Esophagus squamous epithelium (tissue), 5 donors: ENCODE measurements at places on chromosomes 1 and 21.

DNA sequence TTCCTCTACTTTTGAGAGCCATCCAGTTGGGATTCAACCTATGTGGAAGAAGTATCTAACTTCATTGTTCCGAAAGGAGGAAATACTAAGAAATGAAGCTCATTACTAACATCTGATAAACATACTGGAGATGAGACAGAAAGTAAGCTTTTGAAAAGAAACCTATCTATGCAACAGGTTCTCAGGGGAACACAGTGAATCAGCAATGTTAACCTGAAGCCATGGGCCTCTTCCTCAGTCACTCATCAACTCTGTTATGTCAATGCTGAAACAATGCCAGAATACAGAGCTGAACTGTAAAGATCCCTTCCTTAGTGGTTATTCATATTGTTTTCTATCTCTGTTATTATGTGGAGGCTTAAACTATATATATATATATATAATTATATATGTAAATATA lies 55.5 kb upstream of the ESRRG start:
- DNase-seq = no peak

DNA sequence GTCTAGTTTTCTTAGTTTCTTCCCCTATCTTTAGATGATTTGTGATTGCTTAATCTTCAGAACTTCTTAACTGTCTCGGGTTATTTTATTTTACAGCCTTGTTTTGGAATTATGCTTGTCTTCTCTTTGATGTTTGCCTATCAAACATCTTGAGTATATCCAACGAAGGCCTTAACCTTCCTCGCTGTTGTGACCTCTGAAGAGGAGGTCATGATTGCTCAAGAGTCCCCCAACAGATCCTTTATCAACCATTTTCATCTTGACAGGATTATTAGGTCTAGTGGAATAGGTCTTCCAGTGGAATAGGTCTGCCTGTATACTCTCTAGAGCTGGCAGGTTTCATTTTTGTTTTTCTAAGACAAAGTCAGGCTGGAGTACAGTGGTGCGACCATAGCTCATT lies 45.7 kb downstream of the UBE4B start:
- no peak for DNase-seq

DNA sequence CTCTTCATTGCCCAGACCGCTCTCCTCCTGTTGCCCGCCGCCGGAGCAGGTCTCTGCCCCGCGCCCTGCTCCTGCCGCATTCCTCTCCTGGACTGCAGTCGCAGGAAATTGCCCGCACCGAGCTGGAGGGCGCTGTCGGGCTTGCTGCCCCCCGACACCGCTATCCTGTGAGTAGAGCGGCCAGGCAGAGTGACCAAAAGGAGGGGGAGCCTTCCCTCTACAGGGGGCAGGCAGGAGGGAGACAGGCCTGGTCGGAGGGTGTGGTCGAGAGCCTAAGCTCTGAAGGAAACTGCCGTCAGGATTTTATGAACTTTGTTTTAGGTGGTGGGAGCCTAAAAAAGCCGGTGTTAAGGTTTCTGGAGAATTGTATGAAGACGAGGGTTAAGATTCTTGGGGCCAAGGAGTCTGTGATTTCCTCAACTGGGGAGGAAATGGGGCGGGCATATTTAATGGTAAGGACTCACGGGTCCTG lies 517 bp downstream of the LRIG2 start:
- DNase-seq = no peak

- DNase-seq = no peak
Observed at GRCh38 chr1:154584267-154584994, 16.9 kb downstream of the CHRNB2 start.

- no peak for DNase-seq
Observed at GRCh38 chr1:172612478-172612877, 46.4 kb upstream of the FASLG start.

- DNase-seq = no peak
Observed at GRCh38 chr1:55172272-55172671, 42.9 kb downstream of the USP24 start.

DNA sequence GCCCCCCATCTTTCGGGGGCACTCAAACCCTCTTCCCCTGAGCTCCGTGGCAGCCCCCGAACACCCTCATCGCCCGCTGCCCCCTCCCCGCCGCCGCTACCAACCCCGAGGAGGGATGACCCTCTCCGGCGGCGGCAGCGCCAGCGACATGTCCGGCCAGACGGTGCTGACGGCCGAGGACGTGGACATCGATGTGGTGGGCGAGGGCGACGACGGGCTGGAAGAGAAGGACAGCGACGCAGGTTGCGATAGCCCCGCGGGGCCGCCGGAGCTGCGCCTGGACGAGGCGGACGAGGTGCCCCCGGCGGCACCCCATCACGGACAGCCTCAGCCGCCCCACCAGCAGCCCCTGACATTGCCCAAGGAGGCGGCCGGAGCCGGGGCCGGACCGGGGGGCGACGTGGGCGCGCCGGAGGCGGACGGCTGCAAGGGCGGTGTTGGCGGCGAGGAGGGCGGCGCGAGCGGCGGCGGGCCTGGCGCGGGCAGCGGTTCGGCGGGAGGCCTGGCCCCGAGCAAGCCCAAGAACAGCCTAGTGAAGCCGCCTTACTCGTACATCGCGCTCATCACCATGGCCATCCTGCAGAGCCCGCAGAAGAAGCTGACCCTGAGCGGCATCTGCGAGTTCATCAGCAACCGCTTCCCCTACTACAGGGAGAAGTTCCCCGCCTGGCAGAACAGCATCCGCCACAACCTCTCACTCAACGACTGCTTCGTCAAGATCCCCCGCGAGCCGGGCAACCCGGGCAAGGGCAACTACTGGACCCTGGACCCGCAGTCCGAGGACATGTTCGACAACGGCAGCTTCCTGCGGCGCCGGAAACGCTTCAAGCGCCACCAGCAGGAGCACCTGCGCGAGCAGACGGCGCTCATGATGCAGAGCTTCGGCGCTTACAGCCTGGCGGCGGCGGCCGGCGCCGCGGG lies 837 bp downstream of the FOXD3 start:
- no peak for DNase-seq

GRCh38 chr21:38488640-38489270 lies 9.5 kb downstream of the ERG start:
- DNase-seq = no peak
